ENCODE measurements at places on chromosomes 16 and 17. TPM values are rescaled to one million over a fixed set of nuclear protein-coding genes. Genes with fewer than 3 reads are reported as not detected.
A peak's percentile ranks its signal among the peaks of the same experiment; 100 is the strongest.

GRCh38 chr16:85028685-85029407, 1.3 kb downstream of the KIAA0513 start:
- H3K27me3 ChIP-seq, result no peaks in the 10 kb centered on the region
- H3K27ac ChIP-seq, result peak overlapping the region; percentile 46
- peaks cover 35% of the 10 kb centered on the region for H3K4me1 ChIP-seq
- peaks cover 10% of the 10 kb centered on the region for H3K36me3 ChIP-seq

DNA sequence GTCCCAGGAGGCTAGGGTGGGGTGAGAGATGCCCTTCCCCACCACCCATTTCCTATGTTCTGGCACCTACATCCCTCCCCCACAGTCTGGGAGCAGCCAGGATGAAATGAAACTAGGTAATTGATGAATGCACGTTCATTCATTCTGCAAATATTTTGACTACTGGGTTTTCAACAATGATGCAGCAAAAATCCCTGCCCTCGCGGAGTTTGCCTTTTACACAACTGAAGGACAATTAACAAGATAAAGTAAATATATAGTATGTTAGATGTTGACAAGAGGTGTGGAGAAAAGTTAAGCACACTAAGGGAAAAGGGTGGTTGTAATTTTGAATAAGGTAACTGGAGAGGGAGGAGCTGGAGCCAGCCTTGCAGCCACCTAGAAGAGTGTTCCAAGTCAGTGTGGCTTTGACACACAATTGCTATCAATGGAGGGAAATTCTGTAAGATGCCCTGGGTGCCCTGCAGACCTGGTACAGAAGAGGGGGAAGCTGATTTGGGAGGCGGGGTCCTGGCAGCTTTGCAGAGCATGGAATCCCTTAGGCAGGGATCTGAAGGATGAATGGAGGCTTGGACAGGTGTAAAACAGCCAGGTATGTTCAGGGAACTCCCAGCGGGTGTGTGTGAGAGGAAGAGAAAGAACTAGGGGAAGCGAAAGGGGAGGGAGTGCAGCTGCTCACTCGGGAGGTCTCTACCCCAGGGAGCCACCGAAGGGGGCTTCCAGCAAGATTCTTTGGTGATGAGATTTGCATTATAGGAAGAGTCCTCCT, 2.5 kb downstream of the TMEM92 start:
- H3K36me3 ChIP-seq, result no peaks in the 10 kb centered on the region
- no peak overlapping the region for H3K27ac ChIP-seq
- peaks cover 35% of the 10 kb centered on the region for H3K27me3 ChIP-seq
- peaks cover 13% of the 10 kb centered on the region for H3K4me1 ChIP-seq

The TRIM37 gene
- 18.0 TPM for total RNA-seq

DNA sequence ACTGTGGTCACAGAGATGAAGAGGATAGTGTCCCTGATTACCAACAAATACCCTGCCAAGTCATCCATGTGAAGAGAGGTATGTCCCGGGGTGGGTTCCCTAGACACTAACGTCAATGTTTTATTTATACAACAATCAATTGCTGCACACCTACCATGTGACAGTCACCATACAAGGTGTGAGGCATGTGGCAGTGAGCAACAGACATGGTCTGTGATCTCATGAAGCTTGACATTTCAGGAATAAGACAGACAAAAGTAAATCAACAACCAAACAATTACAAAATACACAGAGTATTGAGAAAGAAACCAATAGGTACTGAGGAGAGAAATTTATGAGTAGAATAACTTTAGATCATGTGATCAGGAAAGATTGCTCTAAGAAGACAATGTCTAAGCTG, 268.6 kb downstream of the MRTFB start:
- no peak overlapping the region for H3K27ac ChIP-seq
- H3K27me3 ChIP-seq, result no peaks in the 10 kb centered on the region
- no peak overlapping the region for H3K4me3 ChIP-seq
- H3K4me1 ChIP-seq, result no peaks in the 10 kb centered on the region

GRCh38 chr16:56764835-56765234, 34.9 kb downstream of the NUP93 start:
- H3K4me3 ChIP-seq, result no peak overlapping the region
- no peaks in the 10 kb centered on the region for H3K4me1 ChIP-seq
- no peak for DNase-seq
- peaks cover 31% of the 10 kb centered on the region for H3K36me3 ChIP-seq
- H3K27ac ChIP-seq, result no peak overlapping the region

DNA sequence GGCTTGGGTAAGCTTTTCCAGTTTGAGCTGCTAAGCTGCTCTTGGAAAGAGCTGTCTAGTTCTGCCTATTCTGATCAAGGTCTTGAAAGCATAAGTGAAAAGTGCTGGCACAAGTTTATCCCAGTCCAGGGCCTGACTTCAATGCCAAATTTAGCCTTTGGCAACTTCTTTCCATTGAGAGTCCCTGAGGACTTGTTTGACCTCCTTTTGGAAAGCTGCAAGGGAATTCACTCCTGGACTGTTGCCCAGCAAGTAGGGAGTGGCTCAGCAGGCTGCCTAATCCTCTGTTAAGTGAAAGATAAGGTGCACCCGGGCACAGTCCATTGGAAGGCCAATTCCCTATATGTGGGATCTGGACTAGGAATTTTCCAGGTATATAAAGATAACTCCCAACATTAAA, 16.0 kb upstream of the TANC2 start:
- no peaks in the 10 kb centered on the region for H3K4me1 ChIP-seq
- no peak for DNase-seq
- H3K27ac ChIP-seq, result no peak overlapping the region
- H3K27me3 ChIP-seq, result no peaks in the 10 kb centered on the region
- H3K4me3 ChIP-seq, result no peak overlapping the region

GRCh38 chr17:45098869-45099616, 33.3 kb downstream of the PLCD3 start:
- DNase-seq, result peak; percentile 69
- H3K4me3 ChIP-seq, result no peak overlapping the region
- no peaks in the 10 kb centered on the region for H3K27me3 ChIP-seq
- H3K36me3 ChIP-seq, result peaks cover 88% of the 10 kb centered on the region
- H3K27ac ChIP-seq, result no peak overlapping the region

DNA sequence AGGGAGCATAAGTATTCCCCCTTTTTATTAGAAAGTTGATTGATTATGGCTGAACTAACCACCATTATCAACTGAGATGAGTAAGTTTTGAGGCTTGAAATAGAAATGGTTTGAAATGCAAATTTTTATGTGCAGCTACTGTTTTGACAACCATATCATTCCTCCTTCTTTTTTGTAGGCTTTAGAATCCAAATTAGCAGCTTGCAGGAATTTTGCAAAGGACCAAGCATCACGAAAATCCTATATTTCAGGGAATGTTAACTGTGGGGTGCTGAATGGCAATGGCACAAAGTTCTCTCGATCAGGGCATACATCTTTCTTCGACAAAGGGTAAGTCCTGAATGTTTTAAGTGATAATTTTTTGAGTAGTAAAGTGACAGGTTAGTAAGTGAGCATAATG, 24.1 kb downstream of the NDEL1 start:
- peaks cover 2% of the 10 kb centered on the region for H3K4me1 ChIP-seq
- H3K4me3 ChIP-seq, result no peak overlapping the region
- no peak for DNase-seq
- peaks cover 90% of the 10 kb centered on the region for H3K36me3 ChIP-seq
- H3K27me3 ChIP-seq, result no peaks in the 10 kb centered on the region

DNA sequence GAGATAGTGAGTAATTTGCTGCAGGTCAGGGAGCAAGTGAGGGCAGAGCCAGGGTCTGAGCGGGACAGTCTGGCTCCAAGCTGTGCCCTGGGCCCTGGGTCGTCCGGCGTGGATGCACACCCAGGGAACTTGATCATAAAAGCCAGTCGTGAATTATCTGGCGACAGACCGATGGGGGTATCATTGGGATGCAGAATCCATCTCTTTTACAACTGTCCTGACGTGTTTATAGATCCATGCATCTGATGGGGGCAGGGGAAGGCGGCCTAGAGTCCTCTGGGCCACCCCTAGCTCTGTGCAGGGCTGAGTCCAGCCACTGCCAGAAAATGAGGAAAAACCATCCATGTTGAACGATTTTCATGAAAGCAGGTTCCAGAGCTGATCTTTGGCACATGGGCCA, 332.8 kb downstream of the C16orf95 start:
- no peak overlapping the region for H3K4me3 ChIP-seq
- H3K4me1 ChIP-seq, result no peaks in the 10 kb centered on the region
- no peaks in the 10 kb centered on the region for H3K36me3 ChIP-seq
- no peaks in the 10 kb centered on the region for H3K27me3 ChIP-seq
- DNase-seq, result no peak
- H3K27ac ChIP-seq, result no peak overlapping the region
